ENCODE measurements at places on chromosomes 4 and X. TPM values are rescaled to one million over a fixed set of nuclear protein-coding genes. Genes with fewer than 3 reads are reported as not detected.

Gene SYN1
- total RNA-seq = 0.17 TPM

Gene GPRASP3
- total RNA-seq = 5.9 TPM

Gene CSAG1
- not detected for total RNA-seq

DNA sequence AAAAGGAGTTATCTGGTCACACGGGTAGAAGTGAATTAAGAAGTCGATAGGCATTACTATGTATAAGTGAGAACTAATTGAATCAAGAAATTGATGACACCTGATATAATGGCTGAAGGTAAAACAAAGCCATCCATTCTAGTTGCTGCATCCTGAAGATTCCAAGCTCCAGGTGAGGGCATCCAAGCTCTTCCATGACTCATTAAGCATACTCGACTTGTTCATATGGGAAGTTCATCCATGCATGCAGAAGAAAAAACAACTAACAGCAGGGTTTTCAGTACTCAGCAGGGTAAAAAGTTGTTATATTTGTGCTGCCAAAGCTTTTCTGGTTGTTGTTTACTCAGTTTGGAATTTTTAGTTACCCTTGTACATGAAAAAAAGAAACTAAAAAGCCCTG lies 508.0 kb upstream of the CXorf51A start:
- no peak for DNase-seq

Gene DRD5
- total RNA-seq = not detected

Gene ADH1A
- total RNA-seq = not detected

DNA sequence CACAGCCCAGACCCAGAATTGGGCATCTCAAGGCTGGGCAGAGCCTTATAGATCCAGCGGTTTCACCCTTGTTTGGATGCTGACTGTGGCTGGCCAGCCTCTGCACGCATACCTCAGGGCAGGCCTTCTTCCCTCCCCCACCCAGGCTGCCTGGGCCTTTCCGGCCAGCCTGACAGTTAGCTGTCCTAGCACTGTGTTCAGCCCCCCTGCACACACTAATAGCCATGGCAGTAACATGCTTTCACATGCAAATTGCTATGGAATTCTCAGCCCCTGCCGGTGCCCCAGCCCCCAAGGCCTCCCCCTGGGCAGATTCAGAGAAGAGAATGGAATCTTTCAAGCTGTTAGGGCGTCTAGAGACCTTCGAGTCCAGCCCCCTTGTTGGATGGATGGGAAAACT lies 17.7 kb downstream of the EFNB1 start:
- DNase-seq = no peak

GRCh38 chr4:135718019-135718418 lies 1516.4 kb upstream of the PABPC4L start:
- DNase-seq = peak; percentile 2

Gene MAGEC1
- total RNA-seq = not detected

Gene RHOXF1
- not detected for total RNA-seq

- DNase-seq = peak; percentile 81
Measured at GRCh38 chr4:113869743-113870375, 108.3 kb upstream of the CAMK2D start.

GRCh38 chr4:70754470-70754869 lies 32.7 kb downstream of the RUFY3 start:
- no peak for DNase-seq

DNA sequence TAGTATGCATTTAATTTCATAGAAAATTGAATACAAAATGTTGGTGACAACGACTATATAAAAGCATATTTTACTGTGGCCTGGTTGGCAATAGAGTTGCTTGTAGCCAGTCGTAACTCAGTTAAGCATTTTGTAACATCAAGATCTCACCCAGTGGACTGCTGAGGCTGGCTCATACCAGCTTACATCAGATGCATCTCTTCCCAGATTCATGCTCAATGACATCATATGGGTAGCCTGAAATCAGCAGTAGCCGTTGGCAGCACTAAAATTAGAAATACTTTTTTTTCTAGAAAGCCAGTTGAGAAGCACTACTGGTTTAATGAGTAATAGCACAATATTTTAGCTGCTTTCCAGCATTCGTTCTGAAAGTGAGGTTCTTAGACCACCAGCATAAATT lies 341.2 kb downstream of the TECRL start:
- peak; percentile 6 for DNase-seq

DNA sequence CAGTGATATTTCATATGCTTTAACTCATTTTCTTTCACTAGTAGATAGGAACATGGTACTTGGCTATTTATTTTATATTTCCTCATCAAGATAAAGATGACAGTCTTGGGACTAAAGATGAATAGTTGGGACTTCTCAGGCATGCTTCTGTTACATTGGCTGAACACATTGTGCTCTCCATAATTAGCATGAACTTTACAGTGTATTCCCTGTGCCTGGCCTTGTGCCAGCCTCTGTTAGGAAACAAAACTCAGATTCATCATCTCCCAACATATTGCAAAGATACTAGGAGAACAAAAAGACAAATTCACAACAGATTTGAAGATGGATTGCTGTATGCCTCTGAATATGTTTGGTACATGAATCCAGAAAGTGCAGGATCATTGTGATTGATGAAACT lies 26.4 kb downstream of the GRIA2 start:
- no peak for DNase-seq

Gene TBC1D9
- 25.4 TPM for total RNA-seq

Gene NPY5R
- not detected for total RNA-seq

Gene TCEAL2
- total RNA-seq = 0.26 TPM

DNA sequence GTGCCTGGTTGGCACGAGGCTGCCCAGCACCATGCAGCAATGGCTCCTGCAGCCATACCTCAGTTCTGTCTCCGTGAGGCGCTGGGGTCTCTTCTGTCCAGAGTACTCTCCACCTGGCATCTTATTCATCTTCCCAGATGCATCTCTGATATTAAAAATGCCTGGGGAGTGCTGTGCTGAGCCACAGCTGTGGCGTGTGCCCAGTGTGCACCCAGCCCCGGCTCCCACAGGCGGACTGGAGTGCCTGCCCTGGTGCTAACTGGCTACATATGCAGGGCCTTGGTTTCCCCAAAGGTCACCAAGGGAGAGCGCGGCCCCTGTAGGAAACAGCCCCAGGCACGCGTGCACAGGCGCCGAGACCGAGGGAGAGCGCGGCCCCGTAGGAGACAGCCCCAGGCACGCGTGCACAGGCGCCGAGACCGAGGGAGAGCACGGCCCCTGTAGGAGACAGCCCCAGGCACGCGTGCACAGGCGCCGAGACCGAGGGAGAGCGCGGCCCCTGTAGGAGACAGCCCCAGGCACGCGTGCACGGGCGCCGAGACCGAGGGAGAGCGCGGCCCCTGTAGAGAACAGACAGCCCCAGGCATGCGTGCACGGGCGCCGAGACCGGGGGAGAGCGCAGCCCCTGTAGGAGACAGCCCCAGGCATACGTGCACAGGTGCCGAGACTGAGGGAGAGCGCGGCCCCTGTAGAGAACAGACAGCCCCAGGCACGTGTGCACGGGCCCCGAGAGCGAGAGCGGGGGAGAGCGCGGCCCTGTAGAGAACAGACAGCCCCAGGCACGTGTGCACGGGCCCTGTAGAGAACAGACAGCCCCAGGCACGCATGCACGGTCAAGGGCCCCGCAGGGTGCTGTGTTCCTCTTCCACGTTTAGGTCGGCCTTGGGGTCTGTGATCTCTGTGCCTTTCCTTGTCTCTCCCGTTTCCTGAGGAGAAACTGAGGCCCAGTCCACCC lies 14.5 kb downstream of the TMEM175 start:
- DNase-seq = no peak

- peak; percentile 53 for DNase-seq
Measured at GRCh38 chr4:94877973-94878372, 120.2 kb downstream of the BMPR1B start.

- peak; percentile 65 for DNase-seq
Measured at GRCh38 chr4:78764498-78764961, 11.6 kb upstream of the BMP2K start.

DNA sequence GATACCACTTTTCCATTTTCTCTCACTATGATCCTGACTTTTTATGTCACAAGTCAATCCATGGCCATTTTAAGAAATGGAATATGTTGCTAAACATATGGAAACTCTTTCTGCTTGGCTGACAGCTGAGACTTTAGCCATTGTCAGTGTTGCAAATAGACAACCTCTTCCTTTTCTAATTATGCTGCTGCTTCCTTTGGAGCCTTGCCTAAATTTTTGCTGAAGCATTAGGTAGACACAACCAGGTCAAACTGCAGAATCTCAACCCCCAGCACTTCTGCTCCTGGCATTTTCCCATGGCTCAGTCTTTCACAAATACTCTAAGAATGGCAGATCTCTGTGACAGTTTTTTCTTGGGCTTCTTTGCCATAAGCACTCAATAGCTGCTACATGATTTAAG lies 543.3 kb downstream of the GRID2 start:
- no peak for DNase-seq

- DNase-seq = no peak
Measured at GRCh38 chr4:14802596-14802995, 199.7 kb upstream of the CPEB2 start.

DNA sequence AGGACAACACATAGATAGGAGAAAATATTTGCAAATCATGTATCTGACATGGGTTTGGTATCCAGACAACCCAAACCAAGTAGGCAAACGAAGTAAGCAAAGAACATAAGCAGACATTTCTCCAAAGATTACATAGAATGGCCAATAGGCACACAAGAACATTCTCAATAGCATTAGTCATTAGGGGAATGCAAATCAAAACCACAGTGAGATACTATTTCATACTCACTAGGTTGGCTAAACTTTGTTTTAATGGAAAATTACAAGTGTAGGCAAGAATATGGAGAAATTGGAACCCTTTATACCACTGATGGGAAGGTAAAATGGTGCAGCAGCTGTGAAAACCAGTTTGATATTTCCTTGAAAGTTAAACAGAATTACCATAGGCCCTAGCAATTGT lies 74.7 kb downstream of the CHRNA9 start:
- peak; percentile 42 for DNase-seq

All from fibroblast of lung (primary cell).